ENCODE measurements at places on chromosomes 12 and 14. TPM values are rescaled to one million over a fixed set of nuclear protein-coding genes. Genes with fewer than 3 reads are reported as not detected.

DNA sequence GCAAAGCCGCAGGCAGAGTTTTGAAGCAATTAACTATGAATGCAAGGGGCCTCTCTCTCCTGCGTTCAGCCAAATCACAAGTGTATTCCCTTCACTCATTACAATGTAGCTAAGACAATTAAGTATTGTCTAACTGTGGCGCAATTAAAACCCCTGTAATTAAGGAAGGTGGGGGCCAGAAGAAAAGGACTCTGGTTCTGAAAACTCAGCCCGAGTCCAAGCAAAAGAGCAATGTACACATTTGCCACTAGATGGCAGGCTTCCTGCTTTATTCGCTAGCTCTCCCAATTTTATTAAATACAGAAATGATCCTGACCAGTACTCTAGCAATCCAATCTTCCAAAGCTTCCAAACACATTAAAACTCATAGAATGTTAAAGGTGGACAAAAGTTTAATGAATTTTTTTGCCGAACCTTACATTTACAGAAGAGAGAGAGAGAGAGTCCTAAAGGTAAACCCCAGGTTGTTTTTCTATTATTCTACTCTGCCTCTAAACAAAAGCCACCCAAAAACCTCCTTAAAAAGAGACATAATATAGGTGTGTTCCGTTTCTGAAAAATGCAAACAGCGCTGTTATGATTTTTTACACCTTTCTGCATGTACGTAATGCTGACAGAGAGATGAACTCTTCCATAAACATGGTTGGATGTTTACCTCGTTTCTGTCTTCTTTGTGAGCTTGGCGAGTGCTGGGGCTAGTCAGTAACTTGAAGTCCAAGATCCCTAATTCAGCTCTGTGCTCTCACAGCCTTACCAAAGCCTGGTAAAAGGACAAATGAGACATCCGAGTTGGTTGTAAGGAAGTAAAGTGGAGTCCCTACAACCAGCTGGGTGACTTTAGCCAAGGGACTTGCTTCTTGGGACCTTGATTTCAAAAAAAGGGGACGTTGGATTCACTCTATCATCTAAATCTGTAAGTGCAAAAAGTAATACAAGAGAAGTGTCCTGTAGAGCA, 50.9 kb upstream of the VASH1 start:
- no peak overlapping the region for H3K27ac ChIP-seq
- no peaks in the 10 kb centered on the region for H3K4me1 ChIP-seq
- H3K4me3 ChIP-seq: no peak overlapping the region
- DNase-seq: peak; percentile 25
- H3K27me3 ChIP-seq: peaks cover 27% of the 10 kb centered on the region

DNA sequence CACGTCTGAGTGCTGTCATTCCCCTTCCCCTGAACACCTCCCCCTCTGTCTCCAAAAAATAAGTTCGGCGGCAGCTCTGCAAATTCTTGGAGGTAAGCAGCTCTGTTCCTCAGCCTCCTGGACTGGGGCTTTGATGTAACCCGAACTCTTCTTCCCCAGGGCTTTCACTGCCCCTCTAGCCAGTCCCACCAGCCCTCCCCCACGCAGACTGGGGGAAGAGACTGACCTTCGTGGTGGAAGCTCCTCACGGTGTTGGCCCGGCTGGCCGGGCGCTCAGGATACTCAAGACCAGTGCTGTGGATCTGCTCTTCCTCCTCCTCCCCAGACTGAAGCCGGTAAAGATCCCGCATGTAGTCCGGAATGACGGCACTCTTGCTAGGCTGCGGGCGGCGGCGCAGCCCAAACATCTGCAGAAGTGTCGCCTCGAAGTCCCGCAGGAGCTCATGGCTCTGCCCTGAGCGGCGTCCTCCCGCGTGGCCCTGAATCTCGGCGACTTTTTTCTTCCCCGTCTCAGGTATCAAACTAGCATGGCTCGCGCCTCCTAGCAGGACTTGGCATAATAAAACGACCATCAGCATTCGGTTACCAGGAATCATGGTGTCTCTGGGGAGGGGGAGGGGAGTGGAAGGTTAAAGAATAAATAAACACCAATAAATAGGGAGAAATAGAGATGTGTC, 4.9 kb downstream of the BMP4 start:
- peak overlapping the region; percentile 91 for H3K4me3 ChIP-seq
- no peak for DNase-seq
- no peak overlapping the region for H3K27ac ChIP-seq
- peaks cover 12% of the 10 kb centered on the region for H3K36me3 ChIP-seq
- peaks cover 46% of the 10 kb centered on the region for H3K4me1 ChIP-seq

RBP5 gene
- not detected for total RNA-seq

SPX gene
- total RNA-seq: not detected

GRCh38 chr12:115597157-115597712, 680.3 kb downstream of the MED13L start:
- peaks cover 19% of the 10 kb centered on the region for H3K4me1 ChIP-seq
- H3K27ac ChIP-seq: no peak overlapping the region
- H3K4me3 ChIP-seq: no peak overlapping the region
- H3K27me3 ChIP-seq: peaks cover 20% of the 10 kb centered on the region
- DNase-seq: peak; percentile 78
- peaks cover 5% of the 10 kb centered on the region for H3K36me3 ChIP-seq

LMO3 gene
- 0.46 TPM for total RNA-seq

DNA sequence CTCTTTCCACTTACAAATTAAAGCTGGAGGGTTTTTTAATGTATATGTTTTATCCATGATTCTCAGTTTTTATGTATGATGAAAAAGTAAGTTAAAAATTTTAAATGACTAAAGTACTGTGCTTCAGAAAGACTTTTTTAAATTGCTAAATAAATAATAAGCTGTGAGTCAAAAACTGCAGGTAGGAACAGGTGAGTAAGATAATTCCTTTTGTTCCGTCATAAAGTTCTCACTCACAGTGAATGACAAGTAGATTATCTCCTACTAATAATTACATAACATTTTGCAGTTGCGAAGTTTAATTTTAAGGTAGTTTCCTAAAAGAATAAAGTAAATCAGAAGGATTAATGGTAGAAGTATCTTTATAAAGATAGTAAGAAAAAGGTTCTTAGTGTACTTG, 78.0 kb downstream of the PRKCH start:
- H3K36me3 ChIP-seq: no peaks in the 10 kb centered on the region
- peaks cover 13% of the 10 kb centered on the region for H3K27me3 ChIP-seq
- no peaks in the 10 kb centered on the region for H3K4me1 ChIP-seq
- H3K4me3 ChIP-seq: no peak overlapping the region

GRCh38 chr12:79508622-79509021, 182.1 kb downstream of the PAWR start:
- H3K27ac ChIP-seq: no peak overlapping the region
- H3K36me3 ChIP-seq: peaks cover 13% of the 10 kb centered on the region
- H3K27me3 ChIP-seq: peaks cover 6% of the 10 kb centered on the region
- no peak overlapping the region for H3K4me3 ChIP-seq
- H3K4me1 ChIP-seq: no peaks in the 10 kb centered on the region

- H3K36me3 ChIP-seq: peaks cover 19% of the 10 kb centered on the region
- H3K4me1 ChIP-seq: peaks cover 33% of the 10 kb centered on the region
- no peak overlapping the region for H3K4me3 ChIP-seq
- no peak for DNase-seq
Observed at GRCh38 chr14:71507681-71508080, 424.5 kb upstream of the RGS6 start.

- H3K4me1 ChIP-seq: no peaks in the 10 kb centered on the region
- DNase-seq: no peak
- no peak overlapping the region for H3K27ac ChIP-seq
- no peaks in the 10 kb centered on the region for H3K36me3 ChIP-seq
Observed at GRCh38 chr14:84446250-84446649, 1083.7 kb upstream of the FLRT2 start.

CLEC4C gene
- total RNA-seq: not detected

- DNase-seq: no peak
- H3K36me3 ChIP-seq: no peaks in the 10 kb centered on the region
- no peak overlapping the region for H3K27ac ChIP-seq
- peaks cover 8% of the 10 kb centered on the region for H3K4me1 ChIP-seq
- no peak overlapping the region for H3K4me3 ChIP-seq
Observed at GRCh38 chr14:95268350-95268749, 51.4 kb downstream of the CLMN start.

- no peak overlapping the region for H3K4me3 ChIP-seq
- peak overlapping the region; percentile 99 for H3K27ac ChIP-seq
- H3K4me1 ChIP-seq: peaks cover 34% of the 10 kb centered on the region
- peak; percentile 35 for DNase-seq
- H3K36me3 ChIP-seq: no peaks in the 10 kb centered on the region
Observed at GRCh38 chr12:19430988-19431387, 8.3 kb upstream of the AEBP2 start.

GRCh38 chr14:20632831-20633691, 8.4 kb downstream of the OR6S1 start:
- peaks cover 16% of the 10 kb centered on the region for H3K27me3 ChIP-seq
- peak overlapping the region; percentile 86 for H3K4me3 ChIP-seq
- peak overlapping the region; percentile 27 for H3K27ac ChIP-seq
- no peaks in the 10 kb centered on the region for H3K36me3 ChIP-seq
- DNase-seq: peak; percentile 81

DNA sequence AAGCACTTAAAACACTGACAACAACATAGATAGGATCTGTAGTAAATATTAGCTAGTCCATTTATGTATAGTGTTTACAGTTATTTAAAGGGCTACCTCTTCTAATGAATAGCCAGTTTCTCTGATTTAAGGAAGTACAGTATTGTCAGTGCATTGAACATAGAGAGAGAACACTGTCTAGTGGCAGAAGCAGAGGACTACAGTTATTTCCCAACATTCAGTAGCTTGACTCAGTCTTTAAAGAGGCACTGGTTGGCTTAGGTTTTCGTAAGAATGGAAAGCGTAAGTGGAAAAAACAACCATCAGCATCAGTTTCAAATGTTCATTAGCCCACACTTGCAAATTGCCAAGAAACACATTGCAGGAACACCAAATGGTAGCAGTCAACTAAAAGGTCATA, 125.0 kb upstream of the HMGA2 start:
- H3K27me3 ChIP-seq: peaks cover 2% of the 10 kb centered on the region
- peak; percentile 55 for DNase-seq
- no peaks in the 10 kb centered on the region for H3K36me3 ChIP-seq
- peak overlapping the region; percentile 12 for H3K27ac ChIP-seq
- peaks cover 46% of the 10 kb centered on the region for H3K4me1 ChIP-seq

DNA sequence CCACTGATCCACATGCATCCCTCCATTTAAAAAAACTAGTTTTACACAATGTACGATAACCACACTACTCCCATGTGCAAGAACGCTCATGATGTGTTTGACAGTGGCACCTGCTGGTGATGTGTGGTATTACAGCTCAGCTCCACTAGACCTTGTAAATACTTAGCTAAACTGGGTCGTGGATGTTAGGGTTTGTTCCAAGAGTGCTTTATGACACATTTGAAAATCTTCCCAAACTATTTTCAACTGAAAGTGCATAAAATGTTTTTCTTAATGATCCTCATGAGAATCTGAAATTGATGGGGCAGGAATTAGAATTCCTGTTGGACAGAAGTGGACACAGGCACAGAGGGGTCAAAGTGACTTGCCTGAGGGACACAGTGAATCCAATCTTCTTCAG, 99.2 kb downstream of the SCARB1 start:
- peaks cover 14% of the 10 kb centered on the region for H3K36me3 ChIP-seq
- H3K4me3 ChIP-seq: no peak overlapping the region
- H3K27ac ChIP-seq: peak overlapping the region; percentile 57
- peaks cover 52% of the 10 kb centered on the region for H3K4me1 ChIP-seq

- H3K36me3 ChIP-seq: 0 out of 2 replicates have a peak, but pooled peaks cover 1% of the 10 kb centered on the region
- H3K27me3 ChIP-seq: no peaks in the 10 kb centered on the region
- DNase-seq: no peak
- H3K4me3 ChIP-seq: no peak overlapping the region
Observed at GRCh38 chr14:58401587-58401986, 5.9 kb downstream of the TOMM20L start.

All from HFFc6 (cell line).